ENCODE measurements at places on chromosomes 3 and 15. TPM values are rescaled to one million over a fixed set of nuclear protein-coding genes. Genes with fewer than 3 reads are reported as not detected.

Gene IL16
- total RNA-seq = 5.5 TPM

Gene GALNT15
- 7.0 TPM for total RNA-seq

- no peak for DNase-seq
These were observed 3.0 kb downstream of the ONECUT1 start for GRCh38 chr15:52787123-52787503.

DNA sequence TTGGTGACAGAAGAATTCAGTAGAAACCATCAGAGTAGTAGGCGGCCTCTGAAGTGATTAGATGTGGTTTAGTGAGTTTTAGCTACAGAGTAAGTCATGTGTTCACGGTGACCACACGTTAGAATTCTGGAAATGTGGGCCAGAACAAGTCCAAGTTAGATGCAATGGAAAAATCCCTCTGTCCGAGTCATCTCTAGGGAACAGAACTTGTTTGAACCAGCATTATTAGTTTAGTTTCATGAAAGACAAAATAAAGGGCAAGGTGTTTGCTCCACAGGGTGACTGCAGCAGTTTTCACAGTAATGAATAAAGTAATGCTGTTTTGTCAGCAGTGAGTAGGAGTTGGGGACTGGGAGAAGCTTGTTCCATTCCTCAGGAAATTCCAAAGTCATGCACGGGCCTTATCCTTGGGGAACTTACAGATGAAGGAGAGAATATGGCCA is 100.2 kb downstream of the CGNL1 start:
- DNase-seq = no peak
